ENCODE measurements at places on chromosomes 12 and 14. TPM values are rescaled to one million over a fixed set of nuclear protein-coding genes. Genes with fewer than 3 reads are reported as not detected.

Gene CDK17
- 57.0 TPM for total RNA-seq

Gene GALNT16
- total RNA-seq = 7.0 TPM

Gene MYRFL
- total RNA-seq = 0.37 TPM

DNA sequence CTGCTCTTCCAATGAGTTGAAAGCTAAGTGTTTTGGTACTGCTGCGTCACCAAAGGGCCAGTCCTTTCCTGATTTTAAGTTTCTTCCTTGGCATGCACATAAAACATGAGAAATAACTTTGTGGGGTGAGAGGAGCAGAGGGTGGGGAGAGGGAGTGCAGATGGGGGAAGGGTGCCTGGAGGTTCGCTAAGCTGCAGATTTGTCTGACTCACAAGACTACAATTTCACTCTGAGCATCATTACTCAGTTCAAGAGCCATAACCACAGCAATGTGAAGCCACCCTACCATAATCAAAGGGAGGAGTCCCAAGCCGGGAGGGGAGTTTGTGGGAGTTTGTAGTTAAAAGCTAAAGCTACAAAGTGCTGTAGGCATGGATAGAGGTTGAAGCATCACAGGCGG, 136.1 kb downstream of the ANO2 start:
- H3K36me3 ChIP-seq = no peaks in the 10 kb centered on the region
- no peaks in the 10 kb centered on the region for H3K27me3 ChIP-seq
- no peak overlapping the region for H3K4me3 ChIP-seq
- H3K27ac ChIP-seq = no peak overlapping the region

- peak overlapping the region; percentile 64 for H3K4me3 ChIP-seq
- H3K27me3 ChIP-seq = peaks cover 74% of the 10 kb centered on the region
- H3K4me1 ChIP-seq = no peaks in the 10 kb centered on the region
- H3K36me3 ChIP-seq = no peaks in the 10 kb centered on the region
Measured at GRCh38 chr12:51392556-51393237, 1.5 kb upstream of the GALNT6 start.

- peak overlapping the region; percentile 44 for H3K4me3 ChIP-seq
- DNase-seq = peak; percentile 48
- peaks cover 31% of the 10 kb centered on the region for H3K4me1 ChIP-seq
- H3K36me3 ChIP-seq = no peaks in the 10 kb centered on the region
- H3K27ac ChIP-seq = no peak overlapping the region
- H3K27me3 ChIP-seq = peaks cover 6% of the 10 kb centered on the region
Measured at GRCh38 chr12:116693286-116694227, 44.3 kb downstream of the SPRING1 start.

GRCh38 chr14:55138091-55138490, 9.0 kb downstream of the LGALS3 start:
- no peaks in the 10 kb centered on the region for H3K36me3 ChIP-seq
- no peaks in the 10 kb centered on the region for H3K27me3 ChIP-seq
- H3K27ac ChIP-seq = no peak overlapping the region
- H3K4me3 ChIP-seq = no peak overlapping the region

DNA sequence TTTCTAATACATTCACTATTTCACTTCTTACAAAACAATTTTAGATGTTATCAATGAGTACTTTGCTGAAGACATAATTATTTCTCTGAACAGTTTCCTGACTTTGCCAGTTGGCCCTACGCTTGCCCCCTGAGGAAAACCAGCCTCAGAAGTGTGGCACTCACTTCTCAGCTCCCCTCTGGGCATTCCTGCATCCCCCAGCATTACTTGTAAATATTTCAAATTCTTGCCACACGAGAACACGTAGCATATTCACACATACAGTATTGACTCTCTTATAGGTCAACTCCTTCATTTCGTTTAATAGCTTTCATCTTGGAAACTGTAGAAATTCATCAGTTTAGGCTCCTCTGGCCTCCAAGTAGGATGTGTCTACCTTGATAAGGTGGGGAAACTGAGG, 65.2 kb downstream of the OTX2 start:
- no peak for DNase-seq
- H3K4me1 ChIP-seq = peaks cover 11% of the 10 kb centered on the region

DNA sequence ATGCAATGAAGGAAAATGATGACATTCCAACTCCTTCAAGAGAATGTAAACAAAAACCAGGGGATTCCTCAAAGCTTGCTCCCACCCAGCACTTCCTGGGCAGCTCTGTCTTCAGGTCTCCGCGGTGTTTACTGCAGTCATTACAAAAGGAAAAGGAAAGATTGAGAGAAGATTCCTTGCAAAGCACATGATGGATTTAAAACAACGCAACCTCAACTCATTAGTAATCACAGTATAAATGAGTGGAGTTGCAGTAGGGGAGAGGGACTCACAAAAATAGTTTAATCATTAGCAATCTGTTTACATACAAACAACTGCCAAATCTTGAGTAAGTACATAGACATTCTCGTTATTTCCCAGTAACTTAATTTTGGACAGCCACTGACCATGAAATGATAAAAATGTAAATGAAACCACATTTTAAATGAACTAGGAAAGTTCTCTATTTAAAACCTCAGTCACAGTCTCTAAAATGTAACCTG, 49.7 kb upstream of the OVCH1 start:
- H3K4me1 ChIP-seq = no peaks in the 10 kb centered on the region
- H3K36me3 ChIP-seq = no peaks in the 10 kb centered on the region
- no peak overlapping the region for H3K27ac ChIP-seq

- no peak overlapping the region for H3K4me3 ChIP-seq
- H3K27ac ChIP-seq = no peak overlapping the region
- H3K27me3 ChIP-seq = no peaks in the 10 kb centered on the region
- H3K36me3 ChIP-seq = no peaks in the 10 kb centered on the region
Measured at GRCh38 chr12:12705838-12706520, 10.0 kb upstream of the GPR19 start.

- H3K4me1 ChIP-seq = no peaks in the 10 kb centered on the region
- no peaks in the 10 kb centered on the region for H3K27me3 ChIP-seq
- no peak for DNase-seq
- H3K4me3 ChIP-seq = no peak overlapping the region
- no peaks in the 10 kb centered on the region for H3K36me3 ChIP-seq
Measured at GRCh38 chr14:96139169-96139568, 65.5 kb upstream of the BDKRB2 start.

- no peaks in the 10 kb centered on the region for H3K4me1 ChIP-seq
- no peaks in the 10 kb centered on the region for H3K27me3 ChIP-seq
- no peak overlapping the region for H3K27ac ChIP-seq
- no peaks in the 10 kb centered on the region for H3K36me3 ChIP-seq
- no peak overlapping the region for H3K4me3 ChIP-seq
Measured at GRCh38 chr12:84422340-84422739, 490.3 kb downstream of the SLC6A15 start.

- no peak overlapping the region for H3K4me3 ChIP-seq
- H3K36me3 ChIP-seq = no peaks in the 10 kb centered on the region
- H3K4me1 ChIP-seq = peaks cover 5% of the 10 kb centered on the region
- DNase-seq = no peak
- H3K27ac ChIP-seq = no peak overlapping the region
- no peaks in the 10 kb centered on the region for H3K27me3 ChIP-seq
Measured at GRCh38 chr12:52193991-52194390, 2.2 kb upstream of the KRT80 start.

DNA sequence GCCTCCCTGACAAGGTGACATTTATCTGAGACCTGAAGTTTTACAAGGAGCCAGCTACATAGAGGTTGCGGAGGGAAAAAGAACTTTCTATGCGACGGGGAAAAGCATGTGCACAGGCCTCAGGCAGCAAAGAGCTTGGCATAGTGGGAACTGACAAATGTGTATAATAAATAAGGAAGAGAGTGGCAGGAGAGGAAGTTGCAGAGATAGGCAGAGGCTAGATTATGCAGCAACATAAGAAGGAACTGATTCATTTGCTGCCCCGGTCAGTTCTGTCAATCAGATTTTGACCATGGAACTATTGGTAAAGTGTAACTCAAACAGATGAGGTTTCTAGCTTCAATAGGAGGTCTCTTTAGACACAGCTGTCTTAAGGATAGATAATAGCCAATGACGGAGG, 33.7 kb upstream of the RIC8B start:
- H3K27me3 ChIP-seq = no peaks in the 10 kb centered on the region
- H3K4me3 ChIP-seq = no peak overlapping the region
- no peak for DNase-seq
- no peaks in the 10 kb centered on the region for H3K36me3 ChIP-seq
- H3K4me1 ChIP-seq = peaks cover 63% of the 10 kb centered on the region

DNA sequence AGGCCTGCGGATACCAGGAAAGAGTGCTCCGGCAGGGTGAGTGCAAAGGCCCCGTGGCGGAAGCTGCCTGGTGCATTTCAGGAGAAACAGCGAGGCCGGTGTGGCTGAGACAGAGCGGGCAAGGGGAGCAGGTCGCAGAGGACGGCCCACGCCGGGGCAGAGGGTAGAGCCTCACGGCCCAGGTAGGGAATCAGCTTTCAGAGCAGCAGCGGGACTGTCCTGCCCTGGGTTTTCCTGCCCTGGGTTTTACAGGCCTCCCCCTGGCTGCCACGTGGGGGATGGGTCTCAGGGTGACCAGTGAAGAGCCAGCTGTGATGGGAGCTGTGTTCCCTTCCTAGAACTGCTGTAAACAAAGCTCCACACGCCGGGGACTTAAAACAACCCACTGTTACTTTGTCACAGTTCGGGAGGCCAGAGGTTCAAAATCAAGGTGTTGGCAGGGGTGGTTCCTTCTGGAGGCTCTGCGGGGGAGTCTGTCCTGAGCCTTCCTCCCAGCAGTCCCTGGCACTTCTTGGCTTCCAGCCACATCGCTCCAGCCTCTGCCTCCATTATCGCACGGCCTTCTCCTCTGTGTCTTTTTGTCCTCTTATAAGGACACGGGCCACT, 10.4 kb downstream of the NCOR2 start:
- no peaks in the 10 kb centered on the region for H3K27me3 ChIP-seq
- no peak overlapping the region for H3K27ac ChIP-seq
- peak; percentile 47 for DNase-seq
- H3K36me3 ChIP-seq = no peaks in the 10 kb centered on the region
- peaks cover 13% of the 10 kb centered on the region for H3K4me1 ChIP-seq

DNA sequence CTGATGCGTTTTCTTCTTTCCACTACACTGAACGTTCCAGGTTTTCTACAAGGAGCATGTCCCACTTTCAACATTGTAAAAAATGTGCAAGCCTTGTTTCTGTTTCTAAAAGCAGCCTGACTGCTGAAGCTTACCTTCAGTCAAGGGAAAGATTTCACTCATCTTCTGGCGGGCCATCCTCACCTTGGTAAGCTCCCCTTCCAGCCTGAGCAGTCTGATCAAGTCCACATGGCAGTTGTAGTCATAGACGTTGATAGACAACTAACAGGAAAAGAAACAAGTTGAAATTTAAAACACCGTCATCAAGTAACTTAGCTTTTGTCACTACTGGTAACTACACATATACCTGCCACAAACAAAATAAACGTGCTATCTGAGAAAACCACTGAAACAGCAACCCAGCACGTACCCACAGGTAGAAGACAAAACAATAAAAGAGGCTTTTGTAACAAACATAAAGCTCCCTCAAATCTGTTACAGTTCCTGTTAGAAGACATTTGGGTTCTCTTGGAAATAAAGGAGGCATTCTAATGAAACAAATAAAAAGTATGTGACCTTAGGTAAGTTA, 11.9 kb downstream of the SART3 start:
- H3K4me3 ChIP-seq = no peak overlapping the region
- H3K4me1 ChIP-seq = peaks cover 4% of the 10 kb centered on the region
- no peaks in the 10 kb centered on the region for H3K27me3 ChIP-seq
- DNase-seq = no peak

DNA sequence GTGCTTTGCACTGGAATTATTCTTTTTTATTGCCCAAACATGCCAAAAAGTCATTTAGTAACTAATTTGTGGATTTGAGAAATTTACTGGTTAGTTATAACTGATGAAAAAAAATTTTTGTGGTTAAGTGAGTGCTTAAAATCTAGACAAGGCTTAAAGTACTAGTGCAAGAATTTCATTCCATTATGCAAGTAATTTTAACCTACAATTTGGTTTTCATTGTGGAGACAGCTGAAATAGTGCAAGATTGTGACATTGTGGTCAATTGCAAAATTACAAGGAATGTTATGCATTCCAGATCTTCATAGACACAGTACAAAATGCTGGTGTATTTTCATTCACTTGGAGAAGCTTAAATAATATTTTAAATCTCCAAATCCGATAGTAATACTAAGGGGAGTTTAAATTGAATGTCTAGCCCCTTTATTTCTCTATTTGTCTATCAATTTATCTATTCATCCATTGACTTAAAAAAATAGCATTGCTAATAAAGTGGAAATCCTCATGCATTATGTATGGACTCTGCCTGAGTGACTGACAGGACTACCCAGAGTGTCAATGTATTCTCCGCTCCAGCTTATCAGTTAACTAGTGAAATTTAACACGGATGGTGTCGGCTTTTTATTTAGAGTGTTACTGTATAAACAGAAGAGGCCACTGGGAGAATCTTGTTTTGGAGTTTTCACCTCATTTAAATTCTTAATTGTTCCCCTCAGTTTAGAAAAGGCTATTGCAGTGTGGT, 125.9 kb downstream of the ALX1 start:
- peaks cover 21% of the 10 kb centered on the region for H3K4me1 ChIP-seq
- no peaks in the 10 kb centered on the region for H3K27me3 ChIP-seq
- DNase-seq = peak; percentile 52

DNA sequence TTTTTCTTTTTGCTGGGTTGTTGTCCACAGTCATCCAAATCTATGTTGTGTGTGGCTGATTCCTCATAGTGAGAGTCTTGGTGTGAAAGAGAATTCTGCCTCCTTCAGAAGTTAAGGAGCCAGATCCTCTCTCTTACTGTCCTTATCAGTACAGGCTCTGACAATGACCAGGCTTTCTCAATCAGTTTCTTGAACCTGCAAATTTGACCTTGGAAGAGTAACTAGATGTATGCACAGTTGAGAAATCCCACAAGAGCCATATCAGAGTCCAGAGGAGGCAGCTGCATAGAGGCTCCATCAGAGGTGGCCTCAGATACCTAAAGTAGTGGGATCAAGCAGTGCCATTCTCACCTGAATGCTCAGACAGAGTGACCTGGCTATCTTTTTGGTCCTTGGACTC, 5.5 kb upstream of the GALC start:
- no peaks in the 10 kb centered on the region for H3K27me3 ChIP-seq
- no peaks in the 10 kb centered on the region for H3K36me3 ChIP-seq
- no peak overlapping the region for H3K27ac ChIP-seq
- H3K4me1 ChIP-seq = peaks cover under 1% of the 10 kb centered on the region
- DNase-seq = no peak
- no peak overlapping the region for H3K4me3 ChIP-seq

GRCh38 chr12:13156277-13156676, 40.2 kb upstream of the EMP1 start:
- H3K27ac ChIP-seq = no peak overlapping the region
- no peak for DNase-seq
- H3K4me3 ChIP-seq = no peak overlapping the region
- H3K27me3 ChIP-seq = no peaks in the 10 kb centered on the region

DNA sequence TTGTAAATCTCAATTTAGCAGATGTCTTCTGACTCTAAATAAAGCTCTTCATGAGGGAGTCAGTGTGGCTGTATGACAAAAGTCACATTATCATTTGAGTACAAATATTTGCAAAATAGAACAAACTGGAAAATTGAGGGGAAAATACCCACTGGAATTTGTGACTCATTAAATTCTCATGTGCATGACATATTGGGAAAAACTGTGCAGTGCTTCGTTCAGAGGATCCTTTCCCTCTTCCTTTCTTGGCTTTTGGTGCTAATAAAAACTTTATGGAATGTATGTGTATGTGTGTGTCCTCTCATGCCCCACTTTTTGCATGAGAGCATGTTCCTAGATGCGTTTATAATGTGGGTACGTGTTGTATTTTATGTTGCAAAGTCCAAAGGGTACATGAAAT, 267.8 kb downstream of the KTN1 start:
- no peak overlapping the region for H3K4me3 ChIP-seq
- H3K27ac ChIP-seq = no peak overlapping the region
- H3K36me3 ChIP-seq = no peaks in the 10 kb centered on the region
- H3K4me1 ChIP-seq = peaks cover 7% of the 10 kb centered on the region

GRCh38 chr12:40261937-40262336, 37.1 kb downstream of the LRRK2 start:
- no peak for DNase-seq
- H3K36me3 ChIP-seq = no peaks in the 10 kb centered on the region
- H3K4me3 ChIP-seq = no peak overlapping the region
- H3K27me3 ChIP-seq = no peaks in the 10 kb centered on the region
- no peak overlapping the region for H3K27ac ChIP-seq

All from neural progenitor cell (in vitro differentiated cells).